ENCODE measurements at places on chromosomes 11 and 22.

- DNase-seq: no peak
Observed at GRCh38 chr11:106957030-106957482, 61.2 kb downstream of the GUCY1A2 start.

DNA sequence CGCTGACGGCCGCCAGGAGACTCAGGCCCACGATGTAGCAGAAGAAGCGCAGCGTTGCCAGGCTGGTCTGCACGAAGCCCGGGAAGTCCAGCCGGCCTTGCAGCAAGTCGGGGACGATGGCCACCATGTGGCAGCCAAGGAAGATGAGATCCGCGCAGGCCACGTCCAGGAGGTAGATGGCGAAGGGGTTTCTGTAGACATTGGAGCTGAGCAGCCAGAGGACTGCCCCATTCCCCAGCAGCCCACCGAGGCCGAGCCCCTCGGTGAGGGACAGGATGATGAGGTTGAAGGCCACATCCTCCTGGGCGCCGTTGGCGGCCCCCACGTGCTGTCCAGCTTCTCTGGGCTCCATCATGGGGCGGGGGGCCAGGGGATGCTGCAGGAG, 3.8 kb downstream of the MRGPRE start:
- DNase-seq: no peak

DNA sequence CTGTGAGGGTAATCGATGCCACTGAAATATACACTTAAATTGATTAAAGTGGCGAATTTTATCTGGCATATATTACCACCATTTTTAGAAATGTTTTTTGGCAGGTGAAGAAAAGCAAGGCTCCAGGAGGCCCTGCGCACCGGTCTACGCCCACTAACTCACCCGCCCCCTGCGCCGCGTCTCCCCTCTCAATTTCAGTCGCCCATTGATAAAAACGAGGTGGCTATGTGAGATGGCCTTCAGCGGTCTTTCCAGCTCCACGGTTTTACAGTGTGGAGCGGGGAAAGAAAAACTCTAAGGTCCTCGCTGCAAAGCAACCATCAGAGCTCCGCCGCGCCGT, 602 bp upstream of the AQP11 start:
- no peak for DNase-seq

DNA sequence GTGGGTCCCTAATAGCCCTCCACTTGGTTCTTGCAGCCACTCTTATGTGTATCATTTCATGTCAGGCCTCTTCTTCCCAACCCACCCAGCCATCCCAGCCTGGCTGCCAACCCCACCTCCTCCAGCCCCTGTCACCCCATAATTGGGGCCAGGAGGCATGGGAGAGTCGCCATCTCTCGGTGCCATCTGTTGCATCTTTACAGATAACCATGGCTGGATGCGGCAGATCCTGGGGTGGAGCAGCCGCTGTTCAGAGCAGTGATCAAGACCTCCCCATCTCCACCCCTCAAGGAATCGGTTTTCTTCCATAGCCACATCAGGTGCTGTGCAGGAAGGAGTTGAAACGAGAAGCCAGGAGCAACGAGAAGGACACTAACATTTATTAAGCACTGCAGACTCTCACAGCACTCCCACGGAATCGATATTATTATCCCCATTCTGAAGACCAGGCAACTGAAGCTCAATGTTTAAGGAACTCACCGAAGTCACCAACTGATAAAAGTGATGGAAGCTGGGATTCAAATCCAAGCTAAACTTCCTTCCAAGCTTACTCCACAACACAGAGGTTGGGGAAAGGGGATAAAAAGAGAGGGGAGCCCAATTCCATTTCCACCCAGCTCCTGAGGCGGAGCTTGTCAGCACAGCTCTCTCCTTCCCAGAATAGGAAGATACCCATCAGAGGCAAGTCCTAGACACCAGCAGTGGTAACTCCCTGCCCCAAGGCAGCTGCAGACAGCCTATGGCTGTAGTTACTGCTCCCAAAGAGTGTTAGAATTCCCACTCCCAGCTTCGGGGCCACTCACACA, 2.7 kb downstream of the SLC43A1 start:
- DNase-seq: no peak

- DNase-seq: no peak
Observed at GRCh38 chr22:47674600-47674999, 912.1 kb downstream of the TBC1D22A start.

DNA sequence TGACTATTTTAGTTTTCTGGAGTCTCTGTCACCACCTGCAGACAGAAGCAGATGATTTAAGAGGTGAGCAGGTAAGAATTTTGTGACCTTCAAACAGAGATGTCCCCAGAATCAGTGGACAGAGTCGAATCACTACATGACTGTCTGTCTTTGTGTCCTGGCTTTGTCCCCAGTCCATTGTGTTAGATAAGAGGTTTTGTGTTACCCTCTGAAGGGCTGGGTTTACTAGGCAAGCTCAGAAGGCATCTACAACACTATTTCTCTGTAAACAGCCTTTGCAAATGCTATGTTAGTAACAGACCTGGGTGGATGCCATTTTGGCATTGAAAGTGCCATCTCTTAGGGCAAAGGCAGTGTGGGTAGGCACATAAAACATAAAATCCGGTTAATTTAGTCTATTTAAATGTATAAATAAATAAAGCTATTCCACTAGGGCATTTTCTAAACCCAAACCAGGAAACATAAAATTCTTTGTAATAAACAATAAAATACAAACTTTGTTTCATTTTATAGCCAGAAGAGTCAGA, 40.3 kb upstream of the CADM1 start:
- DNase-seq: no peak

DNA sequence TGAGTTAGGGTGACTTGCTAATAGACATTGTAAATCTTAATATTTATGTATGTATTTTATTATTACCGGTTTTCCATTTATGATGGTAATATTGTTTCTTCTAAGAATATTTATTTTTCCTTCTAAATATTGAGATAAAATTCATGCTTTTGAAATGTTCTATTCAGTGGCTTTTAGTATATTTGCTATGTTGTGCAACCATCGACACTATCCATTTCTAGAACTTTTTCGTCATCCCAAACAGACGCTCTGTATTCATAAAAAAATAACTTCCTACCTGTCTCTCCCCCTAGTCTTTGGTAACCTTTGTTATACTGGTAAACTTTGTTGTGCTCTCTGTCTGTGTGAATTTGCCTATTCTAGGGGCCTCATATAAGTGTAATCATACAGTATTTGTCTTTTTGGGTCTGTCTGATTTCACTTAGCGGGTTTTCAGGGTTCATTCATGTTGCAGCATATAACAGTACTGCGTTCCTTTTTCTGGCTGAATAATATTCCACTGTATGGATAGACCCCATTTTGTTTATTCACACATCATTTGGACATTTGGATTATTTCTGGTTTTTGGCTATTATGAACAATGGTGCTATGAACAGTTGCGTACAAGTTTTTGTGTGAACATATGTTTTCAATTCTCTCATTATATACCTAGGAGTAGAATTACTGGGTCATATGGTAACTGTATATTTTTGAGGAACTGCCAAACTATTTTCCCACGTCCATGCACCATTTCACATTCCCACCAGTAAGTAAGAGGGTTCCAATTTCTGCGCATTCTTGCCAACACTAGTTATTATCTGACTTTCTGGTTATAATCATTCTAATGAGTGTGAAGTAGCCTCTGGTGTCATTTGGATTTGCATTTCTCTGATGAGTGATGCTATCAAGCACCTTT, 15.9 kb downstream of the NEAT1 start:
- DNase-seq: no peak

DNA sequence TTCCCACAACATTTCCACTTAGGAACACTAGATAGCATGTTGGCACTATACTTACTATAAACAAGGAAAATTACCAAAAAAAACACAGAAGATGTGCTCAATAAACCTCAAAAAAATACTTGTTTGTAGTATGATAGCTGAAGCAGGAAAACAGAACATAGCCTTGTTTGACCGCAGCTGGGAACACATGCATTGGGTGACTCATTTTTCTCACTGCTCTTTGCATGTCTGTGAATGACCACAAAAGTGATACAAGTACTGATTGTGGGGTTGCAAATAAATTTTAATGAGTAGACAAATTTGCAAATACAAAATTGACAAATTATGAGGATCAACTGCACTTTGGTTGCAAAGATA, 22.8 kb upstream of the GUCY1A2 start:
- DNase-seq: no peak

DNA sequence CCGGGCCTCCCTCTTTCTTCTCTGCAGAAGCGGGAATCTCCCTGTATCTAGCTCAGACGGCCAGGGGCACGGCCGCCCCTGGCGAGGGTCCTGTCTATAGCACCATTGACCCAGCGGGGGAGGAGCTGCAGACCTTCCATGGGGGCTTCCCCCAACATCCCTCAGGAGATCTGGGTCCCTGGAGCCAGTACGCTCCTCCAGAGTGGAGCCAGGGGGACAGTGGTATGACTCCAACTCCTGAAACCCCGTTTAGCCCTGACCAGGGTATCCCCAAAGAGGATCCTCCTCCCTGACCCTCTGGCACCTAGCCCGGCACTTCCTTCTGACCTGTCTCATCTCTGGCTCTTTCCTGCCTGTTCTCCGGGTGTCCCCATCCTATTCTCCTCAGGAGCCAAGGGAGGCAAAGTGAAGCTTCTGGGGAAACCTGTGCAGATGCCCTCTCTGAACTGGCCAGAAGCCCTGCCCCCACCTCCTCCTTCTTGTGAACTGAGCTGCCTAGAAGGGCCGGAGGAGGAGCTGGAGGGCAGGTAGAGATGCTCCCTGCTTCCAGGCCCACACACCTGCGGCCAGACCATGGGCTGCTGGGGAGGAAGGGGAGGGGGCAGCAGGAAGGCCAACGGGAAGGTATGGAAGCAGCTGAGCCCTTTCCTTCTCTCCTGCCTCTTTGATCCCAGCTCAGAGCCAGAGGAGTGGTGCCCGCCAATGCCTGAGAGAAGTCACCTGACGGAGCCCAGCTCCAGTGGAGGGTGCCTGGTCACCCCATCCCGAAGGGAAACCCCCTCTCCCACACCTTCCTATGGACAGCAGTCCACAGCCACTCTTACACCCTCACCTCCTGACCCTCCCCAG, 12.9 kb downstream of the ROBO3 start:
- DNase-seq: no peak

DNA sequence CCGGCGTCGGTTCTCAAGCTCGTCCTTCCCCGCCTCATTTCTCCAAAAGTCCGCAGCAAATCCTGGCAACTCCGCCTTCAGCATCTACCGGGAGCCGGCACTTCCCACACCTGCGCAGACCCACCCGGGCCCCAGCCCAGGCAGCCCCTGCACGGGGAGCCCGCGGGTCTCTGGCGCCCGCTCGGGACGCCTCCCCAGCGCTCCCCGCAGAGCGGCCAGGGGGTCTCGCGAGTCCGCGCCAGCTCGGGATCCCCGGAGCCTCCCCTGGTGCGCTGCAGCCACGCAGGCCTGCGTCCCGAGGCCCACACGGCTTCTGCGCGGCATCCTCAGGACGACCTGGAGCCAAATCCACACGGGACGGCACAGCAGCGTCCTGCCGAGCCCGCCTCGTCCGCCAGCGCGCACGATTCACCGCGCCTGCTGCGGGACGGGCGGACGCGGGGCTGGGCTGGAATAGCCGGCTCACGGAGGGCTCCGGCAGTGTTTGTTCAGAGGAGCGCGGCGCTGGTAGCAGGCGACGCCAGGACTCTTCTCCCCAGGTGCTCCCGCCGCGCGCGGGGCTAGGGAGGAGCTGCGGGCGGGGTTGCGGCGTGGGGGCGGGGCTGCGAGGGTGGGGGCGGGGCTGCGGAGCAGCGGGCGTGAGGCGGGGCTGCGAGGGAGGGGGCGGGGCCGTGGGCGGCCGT, 816 bp upstream of the PHRF1 start:
- DNase-seq: no peak

GRCh38 chr11:1351278-1351937, 38.3 kb upstream of the BRSK2 start:
- DNase-seq: no peak

GRCh38 chr11:92226331-92227229, 2.0 kb downstream of the FAT3 start:
- no peak for DNase-seq

DNA sequence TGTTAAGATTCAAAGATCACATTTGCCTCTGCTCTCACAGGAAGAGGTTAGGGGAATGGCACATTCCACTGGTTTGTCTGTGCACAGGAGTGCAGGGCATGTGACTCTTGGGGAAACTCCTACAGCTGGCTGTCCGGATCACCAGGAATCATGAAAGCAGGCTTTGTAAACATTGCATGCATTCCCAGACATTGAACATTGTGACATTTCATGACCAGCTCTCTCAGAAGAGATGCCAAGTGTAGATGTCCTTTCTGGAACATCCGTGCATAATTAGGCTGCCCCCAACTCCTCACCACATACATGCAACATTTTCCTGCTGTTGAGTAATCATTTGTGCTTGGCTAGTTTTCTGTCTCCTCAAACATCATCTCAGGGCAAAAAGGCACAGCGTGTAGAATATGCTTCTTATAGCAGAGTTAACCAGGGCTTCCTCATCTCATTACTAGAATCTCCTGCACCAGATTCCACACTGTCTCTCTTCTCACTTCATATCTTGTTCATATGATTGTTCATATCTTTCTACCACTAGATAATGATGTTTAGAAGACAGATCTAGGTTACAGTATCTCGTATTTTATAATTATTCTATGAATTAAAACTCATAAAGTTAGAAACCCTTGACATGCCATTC, 694.7 kb downstream of the NTM start:
- no peak for DNase-seq

DNA sequence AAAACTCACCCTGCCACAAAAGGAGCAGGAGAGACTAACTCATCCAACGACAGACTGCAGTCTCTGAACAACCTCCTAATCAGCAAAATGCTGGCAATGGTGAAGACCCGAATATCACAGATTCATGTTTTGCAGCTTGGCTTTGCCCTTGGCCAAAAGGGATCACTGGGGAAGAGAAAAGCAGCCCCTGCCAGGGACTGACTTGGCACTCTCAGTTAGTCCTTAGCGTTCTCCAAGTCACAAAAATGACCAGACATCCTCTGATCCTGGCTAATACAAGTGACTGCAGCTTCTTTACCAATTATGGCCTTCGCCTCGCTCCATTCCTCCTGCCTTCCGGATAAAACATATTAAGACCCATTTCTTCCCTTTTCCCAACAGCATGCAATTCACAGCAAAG, 22.4 kb upstream of the CHST1 start:
- DNase-seq: no peak

DNA sequence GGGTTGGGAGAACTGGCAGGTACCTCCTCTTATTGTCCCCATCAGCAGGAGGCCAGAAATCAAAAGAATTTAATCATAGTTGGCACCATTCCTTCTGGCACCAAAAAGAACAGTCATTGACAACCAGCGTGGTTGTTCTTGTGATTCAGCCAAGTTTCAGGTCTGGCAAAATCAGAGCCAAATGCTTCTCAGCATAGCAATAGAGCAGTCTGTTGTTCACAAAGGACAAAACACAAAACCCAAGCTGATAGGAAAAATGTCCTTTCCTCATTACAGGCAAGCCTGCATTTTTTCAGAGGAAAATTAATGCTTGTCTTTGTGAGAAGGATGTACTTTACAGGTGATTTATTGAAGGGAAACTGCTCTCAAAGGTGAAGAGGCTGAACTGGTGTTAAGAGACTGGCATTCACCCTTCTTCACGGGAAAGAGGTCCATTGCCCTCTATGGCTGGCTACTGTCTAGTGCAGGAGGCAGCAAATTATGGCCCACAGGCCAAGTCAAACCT, 241.8 kb upstream of the ARHGAP42 start:
- DNase-seq: no peak

GRCh38 chr11:27558401-27558800, 51.8 kb upstream of the LIN7C start:
- DNase-seq: no peak

GRCh38 chr11:72072348-72072747, 8.0 kb downstream of the NUMA1 start:
- DNase-seq: no peak

- DNase-seq: no peak
Observed at GRCh38 chr11:67120881-67121710, 2.0 kb downstream of the KDM2A start.

Measured in T-helper 2 cell (primary cell).